Placental pericyte (primary cell): ENCODE measurements at places on chromosomes 13 and 19. TPM values are rescaled to one million over a fixed set of nuclear protein-coding genes. Genes with fewer than 3 reads are reported as not detected.

The JSRP1 gene
- total RNA-seq, result 0.44 TPM in 1 of 2 replicates, not detected in the other

The C19orf73 gene
- 0.66 and 1.3 TPM in 2 replicates for total RNA-seq

The KIR3DL1 gene
- not detected in 2 replicates for total RNA-seq

The PEAK3 gene
- not detected in 2 replicates for total RNA-seq

The PCSK4 gene
- 0.57 and 3.5 TPM in 2 replicates for total RNA-seq

The ZNF491 gene
- total RNA-seq, result 0.22 and 1.6 TPM in 2 replicates

The CDC16 gene
- total RNA-seq, result 53.0 and 62.6 TPM in 2 replicates

The LILRB5 gene
- total RNA-seq, result not detected in 2 replicates
